ENCODE measurements at places on chromosomes 4 and X.

DNA sequence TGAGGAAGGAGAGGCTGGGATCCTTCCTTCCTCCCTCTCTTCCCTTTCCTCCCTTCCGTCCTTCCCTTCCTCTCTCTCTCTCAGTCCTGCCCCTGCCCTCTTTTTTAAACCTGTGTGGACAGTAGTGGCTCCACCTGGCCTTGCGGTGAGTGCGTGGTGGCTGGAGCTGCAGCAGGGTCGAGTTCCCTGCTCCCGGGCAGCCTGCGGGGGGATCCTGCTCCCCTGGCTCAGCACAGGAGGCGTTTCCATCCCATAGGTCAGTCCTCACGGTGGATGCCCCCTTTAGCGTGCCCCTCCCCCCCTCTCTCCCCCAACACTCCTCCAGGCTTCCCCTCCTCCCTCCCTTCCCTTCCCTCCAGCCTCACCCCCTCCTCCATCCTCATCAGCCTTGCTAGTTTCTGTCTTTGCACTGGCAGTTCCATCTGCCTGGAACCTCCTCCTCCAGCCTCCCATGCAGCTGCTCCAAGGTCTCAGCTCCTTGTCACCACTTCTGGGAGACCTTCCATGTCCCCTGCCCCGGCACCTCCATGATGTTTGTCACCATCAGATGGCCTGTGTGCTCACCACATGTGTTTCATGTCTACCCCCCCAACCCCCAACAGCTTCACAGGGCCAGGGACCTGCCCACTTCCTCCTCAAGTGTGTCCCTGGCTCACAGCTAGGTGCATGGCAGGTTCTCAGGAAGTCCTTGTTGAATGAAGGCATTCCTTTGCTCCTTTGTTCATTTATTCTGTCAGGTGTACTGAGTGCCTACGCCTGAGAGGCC is 68.4 kb downstream of the PSAPL1 start:
- no peak for ATAC-seq

GRCh38 chrX:78957049-78957767 is 12.0 kb downstream of the P2RY10 start:
- peak; percentile 23 for ATAC-seq

DNA sequence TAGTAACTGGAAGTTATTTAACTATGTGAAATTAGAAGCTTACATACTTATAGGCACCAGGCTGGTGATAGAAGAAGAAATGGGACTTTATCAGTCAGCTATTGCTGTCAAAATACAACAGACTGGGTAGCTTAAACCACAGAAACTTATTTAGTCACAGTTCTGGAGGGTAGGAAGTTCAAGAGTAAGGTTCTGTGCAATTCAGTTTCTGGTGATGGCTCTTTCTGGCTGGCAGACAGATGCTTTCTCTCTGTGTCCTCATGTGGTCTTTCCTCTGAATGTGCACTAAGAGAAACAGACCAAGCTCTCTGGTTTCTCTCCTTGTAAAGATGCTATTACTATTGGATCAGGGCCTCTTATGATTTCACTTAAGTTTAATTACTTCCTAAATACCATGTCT is 92.1 kb upstream of the ANKRD50 start:
- ATAC-seq, result peak; percentile 40

GRCh38 chr4:136841526-136841925 is 690.8 kb downstream of the PCDH18 start:
- ATAC-seq, result no peak

DNA sequence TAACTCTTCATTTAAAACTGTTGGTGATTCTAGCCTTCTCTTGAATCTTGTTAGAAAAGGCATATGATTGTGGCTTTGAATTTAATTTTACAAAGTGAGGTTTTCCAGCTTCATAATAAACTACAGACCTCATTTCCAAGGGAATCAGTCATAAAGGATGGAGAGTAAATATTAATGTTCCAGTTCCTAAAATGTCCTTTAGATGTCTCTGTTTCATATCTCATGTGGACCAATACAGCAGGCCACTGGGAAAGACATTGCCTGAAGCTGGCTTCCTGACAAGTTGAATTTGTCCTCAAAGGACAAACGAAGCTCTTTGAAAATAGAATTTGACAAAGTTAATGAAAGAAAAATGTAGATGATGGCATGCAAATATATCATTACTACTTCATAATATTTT is 125.4 kb downstream of the ZNF330 start:
- no peak for ATAC-seq

DNA sequence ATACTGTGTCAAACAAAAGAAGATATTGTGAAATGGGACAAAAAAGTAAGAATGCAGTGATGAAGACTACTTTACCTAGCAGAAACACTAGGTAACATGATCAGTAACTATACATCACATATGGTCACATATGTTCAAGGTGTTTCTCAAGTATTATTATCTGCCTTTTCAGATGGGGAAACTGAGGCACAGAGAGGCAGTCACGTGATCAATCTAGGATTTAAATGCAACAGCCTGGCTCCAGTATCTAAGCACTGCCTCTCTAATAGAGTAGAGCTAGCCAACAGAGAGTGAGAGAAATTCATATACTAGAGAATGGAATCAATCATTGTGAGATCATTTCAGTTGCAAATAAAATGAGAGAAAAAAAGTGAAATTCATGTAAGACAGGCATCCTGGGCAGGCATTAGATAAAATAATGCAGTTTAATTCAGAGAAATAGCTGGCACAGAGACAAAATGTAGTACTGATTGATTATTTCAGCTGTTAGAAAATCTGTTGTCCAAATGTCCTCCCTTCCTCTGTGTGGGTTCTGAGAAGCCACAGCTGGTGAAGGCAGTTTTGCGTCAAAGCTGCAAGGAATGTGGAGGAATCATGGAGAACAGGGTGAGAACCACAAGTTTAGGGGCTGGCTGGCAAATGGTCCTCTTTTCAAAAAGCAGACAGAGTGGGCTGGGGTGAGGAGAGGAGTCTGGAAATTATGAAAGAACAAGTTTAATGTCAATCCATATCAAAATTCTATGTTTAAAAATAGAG is 26.0 kb downstream of the SMIM43 start:
- ATAC-seq, result no peak

DNA sequence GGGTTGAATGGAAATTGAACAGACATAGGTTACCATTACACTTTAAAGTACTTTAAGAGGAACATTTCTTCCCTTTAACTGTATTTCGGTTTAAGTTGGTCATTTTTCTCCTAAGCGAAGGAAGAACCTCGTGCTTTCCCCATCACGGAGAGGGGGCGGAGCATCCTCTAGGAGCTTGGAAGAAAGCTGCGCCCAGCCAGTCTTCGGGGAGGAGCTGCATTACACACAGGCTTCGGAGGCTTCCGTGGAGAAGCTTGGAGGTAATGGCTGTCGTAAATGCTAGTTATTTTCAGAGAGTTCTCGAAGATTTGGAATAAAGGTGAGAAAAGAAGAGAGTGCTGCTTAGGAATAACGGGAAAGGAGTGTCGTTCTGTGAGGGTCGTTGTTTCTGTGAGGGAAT is at the start of gene PWWP3B:
Gene PWWP3B, plus strand, starts transcription at position 199 of the 400 bp plus-strand sequence. CDS start 37,128 bp downstream, outside the sequence.
- ATAC-seq, result no peak

GRCh38 chr4:146647615-146648460 is 9.1 kb downstream of the POU4F2 start:
- ATAC-seq, result no peak

GRCh38 chr4:6327220-6327917 is 57.7 kb downstream of the WFS1 start:
- ATAC-seq, result peak; percentile 80

- ATAC-seq, result no peak
These were observed at the start of gene TNIP3 for GRCh38 chr4:121164291-121164690. Gene TNIP3, minus strand, starts transcription at chr4:121164321. Its CDS starts 196 bp downstream, at chr4:121164125.

GRCh38 chr4:186627226-186627865 is 72.0 kb upstream of the MTNR1A start:
- ATAC-seq, result no peak

DNA sequence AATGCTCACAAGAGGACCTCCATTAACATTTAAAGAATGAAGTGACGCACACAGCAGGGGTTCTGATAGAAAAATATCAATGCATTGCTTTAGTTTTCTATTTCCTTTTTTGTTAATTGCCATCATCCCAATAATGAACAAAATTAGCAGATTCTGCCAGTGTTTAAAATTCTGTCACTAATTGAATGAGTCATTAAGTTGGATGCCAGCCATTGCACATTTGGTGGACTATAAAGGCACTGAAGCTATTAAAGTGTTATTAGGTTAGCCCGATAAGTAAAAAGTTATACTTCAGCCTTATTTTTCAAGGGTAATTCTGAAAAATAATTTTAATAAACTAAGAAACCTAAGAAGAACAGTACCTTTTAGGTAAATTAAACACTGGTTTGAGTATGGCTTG is 53.1 kb downstream of the MAP3K15 start:
- no peak for ATAC-seq

DNA sequence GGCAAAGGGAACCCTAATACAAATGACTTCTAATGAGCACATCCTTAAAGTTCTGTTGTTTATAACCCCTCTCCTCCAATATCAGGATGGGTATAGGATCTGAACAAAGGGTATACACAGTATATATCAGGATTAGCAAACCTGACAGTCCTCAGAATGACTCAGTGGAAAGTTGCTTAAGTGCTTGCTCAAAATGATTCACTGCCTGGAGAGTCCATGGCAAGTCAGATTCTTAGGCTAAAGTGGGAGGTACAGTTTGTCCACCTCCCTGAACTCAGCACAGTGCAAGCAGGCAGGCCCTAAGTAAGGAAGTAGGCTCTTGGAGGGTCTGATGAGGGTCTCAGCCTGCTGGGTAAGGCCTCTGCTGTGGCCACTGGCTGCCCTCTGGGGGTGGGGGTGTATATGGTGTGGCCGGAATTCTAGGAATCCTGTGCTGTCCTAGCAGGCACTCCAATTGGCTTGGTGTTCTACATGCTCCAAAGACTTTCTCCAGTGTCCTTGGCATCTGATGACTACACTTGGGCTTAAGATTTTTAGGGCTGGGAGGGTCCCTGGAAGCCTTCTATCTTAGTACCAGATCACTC is 54.3 kb downstream of the CHRDL1 start:
- ATAC-seq, result no peak

DNA sequence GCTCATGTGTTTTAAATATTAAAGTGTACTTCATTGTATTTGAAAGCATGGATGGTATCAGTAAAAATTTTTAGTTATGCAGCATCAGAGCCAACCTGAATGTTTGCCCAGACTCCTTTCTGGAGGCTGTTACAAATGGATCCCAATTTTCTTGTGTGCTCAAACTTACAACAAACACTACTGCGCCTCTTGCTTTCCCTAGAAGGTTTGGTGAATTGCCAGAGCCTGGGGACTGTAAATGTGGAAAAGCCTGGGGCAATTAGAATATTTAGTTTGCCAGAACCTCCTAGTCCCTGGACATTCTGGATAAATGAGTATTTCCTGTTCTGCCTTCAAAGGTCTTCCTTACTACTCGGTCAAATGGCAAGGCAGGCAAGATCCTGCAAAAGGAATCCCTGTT is 4.8 kb downstream of the CAPN6 start:
- no peak for ATAC-seq

DNA sequence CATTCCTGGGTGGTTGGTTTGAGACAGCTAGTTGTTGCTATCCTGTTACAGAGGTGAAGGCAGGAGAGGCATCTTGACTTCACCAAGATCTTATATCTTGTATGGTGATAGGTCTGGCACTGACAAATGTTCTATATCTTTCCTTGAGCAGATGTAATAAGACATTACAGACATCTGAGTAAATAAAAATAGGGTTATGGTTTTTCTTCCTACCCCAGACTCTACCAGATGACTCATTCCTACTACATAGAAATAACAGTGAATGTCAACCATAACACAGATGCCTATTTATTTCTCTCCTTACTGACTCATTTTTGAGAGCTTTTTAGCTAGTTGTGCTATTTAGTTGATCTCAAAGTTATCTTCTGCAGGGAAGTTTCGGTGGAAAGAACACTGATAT is 21.9 kb downstream of the HNRNPH2 start:
- peak; percentile 93 for ATAC-seq

- ATAC-seq, result no peak
These were observed 1.2 kb upstream of the UBA6 start for GRCh38 chr4:67702166-67702565.

- no peak for ATAC-seq
These were observed 192.1 kb downstream of the TBX22 start for GRCh38 chrX:80206647-80207046.

- no peak for ATAC-seq
These were observed 1873.7 kb upstream of the IGFBP7 start for GRCh38 chr4:58983887-58984286.

- ATAC-seq, result no peak
These were observed 161.2 kb upstream of the WDFY3 start for GRCh38 chr4:85127653-85128052.

GRCh38 chrX:147478899-147479298 is 432.8 kb upstream of the FMR1 start:
- ATAC-seq, result no peak

DNA sequence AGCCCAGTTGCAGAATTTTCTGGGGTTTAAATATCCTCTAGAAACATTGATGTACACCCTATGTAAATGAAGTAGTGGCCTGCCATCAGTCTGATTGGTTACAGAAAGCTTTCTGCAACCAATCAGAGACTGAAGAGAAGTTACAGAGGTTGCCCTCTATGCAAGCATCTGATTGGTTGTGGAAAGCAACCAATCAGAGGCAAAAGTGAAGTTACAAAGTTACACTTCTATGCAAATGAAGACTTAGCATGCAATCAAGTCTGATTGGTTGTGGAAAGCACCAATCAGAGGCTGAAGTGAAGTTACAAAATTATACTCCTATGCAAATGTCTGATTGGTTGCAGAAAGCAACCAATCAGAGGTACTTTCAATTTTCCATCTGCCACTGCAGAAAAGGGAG is 51.9 kb upstream of the USP9X start:
- ATAC-seq, result peak; percentile 50

DNA sequence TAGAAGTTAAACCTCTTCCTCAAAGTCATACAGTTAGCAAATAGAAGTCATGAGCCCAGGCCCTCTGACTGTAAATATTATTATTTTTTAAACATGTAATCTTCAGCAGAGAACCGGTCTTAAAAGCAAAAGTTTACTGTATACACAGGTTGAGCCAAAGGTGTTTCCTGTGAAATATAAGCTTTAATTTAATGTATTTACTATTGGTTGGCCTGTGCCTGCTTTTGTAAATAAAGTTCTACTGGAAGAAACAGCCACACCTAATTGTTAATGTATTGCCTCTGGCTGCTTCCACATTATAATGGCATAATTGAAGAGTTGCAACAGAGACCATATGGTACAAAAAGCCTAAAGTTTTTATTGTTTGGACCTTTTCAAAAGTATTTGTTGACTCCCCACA is 61.0 kb upstream of the PRDM8 start:
- ATAC-seq, result no peak
